ENCODE measurements at places on chromosomes 12 and 14.
A peak's percentile ranks its signal among the peaks of the same experiment; 100 is the strongest.

DNA sequence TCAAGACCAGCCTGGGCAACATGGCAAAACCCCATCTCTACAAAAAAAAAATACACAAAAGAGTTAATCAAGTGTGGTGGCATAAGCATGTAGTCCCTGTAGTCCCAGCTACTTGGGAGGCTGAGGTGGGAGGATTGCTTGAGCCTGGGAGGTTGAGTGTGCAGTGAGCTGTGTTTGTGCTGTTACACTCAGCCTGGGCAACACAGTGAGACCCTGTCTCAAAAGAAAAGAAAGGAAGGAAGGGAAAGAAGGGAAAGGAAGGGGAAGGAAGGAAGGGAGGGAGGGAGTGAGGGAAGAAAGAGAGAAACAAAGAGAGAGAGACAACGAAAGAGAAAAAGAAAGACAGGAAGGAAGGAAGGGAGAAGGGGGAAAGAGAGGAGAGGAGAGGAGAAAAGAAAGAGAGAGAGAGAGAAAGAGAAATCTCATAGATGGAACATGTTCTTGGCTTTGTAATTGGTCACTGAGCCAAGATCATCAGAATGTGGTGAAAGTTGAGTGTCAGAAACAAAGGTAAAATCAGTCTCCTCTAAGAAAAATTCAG lies 26.8 kb upstream of the NAP1L1 start:
- DNase-seq = no peak

- DNase-seq = peak; percentile 18
These were observed 58.6 kb downstream of the ZFP36L1 start for GRCh38 chr14:68734231-68734732.

GRCh38 chr12:101455685-101456084 lies 19.5 kb upstream of the SPIC start:
- no peak for DNase-seq

GRCh38 chr14:39302124-39302810 lies 68.6 kb downstream of the MIA2 start:
- DNase-seq = no peak

- peak; percentile 80 for DNase-seq
These were observed 90.1 kb downstream of the ADCK1 start for GRCh38 chr14:77889971-77890442.

GRCh38 chr14:88212691-88213090 lies 110.4 kb downstream of the KCNK10 start:
- DNase-seq = no peak

DNA sequence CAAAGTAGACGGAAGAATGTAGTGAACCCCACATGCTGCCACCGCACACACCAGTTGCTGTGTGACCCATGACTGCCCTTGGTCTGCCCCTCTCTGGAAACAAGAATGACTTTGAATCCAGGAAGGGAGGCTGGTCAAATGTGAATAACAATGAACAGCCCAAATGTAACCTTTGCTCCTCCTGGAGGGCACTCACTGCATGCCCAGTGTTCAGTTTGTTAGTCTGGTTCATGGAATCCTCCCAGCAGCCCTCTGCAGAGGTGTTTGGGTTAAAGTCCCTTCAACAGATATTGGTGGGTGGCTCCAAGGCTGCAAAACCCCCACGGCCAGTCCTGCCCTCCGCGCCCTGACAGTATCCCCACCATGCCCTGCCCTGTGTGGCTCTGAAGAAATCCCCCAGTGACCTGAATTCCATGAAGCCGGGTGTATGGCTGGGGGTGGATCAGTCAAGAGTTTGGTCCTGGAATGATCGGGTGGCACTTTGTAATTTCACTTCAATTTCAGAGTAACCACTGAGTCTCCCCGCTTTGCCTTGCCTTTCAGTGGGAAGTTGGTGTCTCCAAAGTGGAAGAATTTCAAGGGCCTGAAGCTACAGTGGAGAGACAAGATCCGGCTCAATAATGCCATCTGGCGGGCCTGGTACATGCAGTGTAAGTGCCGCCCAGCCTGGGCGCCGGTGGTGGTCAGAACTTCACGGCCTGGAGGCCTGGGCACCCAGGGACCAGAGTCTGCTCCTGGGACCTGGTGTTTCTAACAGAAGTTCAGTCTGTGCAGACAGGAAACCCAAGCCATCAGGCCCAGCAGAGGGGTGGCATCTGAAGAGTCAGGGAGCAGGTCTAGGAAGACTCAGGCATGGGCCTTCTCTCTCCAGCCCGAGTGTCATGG lies 47.1 kb downstream of the IL31 start:
- no peak for DNase-seq

DNA sequence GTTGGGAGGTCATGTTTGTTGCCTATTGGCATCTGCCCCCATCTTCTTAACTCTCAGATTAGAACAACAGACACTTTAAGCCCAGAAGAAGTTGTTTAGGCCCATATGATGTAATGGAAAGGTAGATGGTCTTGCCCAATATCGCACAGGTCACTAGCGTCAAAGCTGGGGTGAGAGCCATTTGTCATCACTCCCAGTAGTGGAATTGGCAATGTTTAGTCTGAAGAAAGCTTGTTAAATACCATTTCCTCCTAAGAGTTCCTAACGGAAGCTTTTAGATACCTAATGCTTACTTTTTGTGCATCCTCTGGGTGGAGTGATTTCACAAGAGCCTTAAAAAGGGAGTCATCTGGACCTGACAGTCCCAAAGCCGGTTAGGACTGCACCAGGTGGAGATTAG lies 125.4 kb downstream of the DACT1 start:
- no peak for DNase-seq

- peak; percentile 86 for DNase-seq
These were observed 84.0 kb downstream of the LRP6 start for GRCh38 chr12:12182703-12183365.

GRCh38 chr12:1574865-1575259 lies 19.5 kb downstream of the FBXL14 start:
- DNase-seq = no peak

DNA sequence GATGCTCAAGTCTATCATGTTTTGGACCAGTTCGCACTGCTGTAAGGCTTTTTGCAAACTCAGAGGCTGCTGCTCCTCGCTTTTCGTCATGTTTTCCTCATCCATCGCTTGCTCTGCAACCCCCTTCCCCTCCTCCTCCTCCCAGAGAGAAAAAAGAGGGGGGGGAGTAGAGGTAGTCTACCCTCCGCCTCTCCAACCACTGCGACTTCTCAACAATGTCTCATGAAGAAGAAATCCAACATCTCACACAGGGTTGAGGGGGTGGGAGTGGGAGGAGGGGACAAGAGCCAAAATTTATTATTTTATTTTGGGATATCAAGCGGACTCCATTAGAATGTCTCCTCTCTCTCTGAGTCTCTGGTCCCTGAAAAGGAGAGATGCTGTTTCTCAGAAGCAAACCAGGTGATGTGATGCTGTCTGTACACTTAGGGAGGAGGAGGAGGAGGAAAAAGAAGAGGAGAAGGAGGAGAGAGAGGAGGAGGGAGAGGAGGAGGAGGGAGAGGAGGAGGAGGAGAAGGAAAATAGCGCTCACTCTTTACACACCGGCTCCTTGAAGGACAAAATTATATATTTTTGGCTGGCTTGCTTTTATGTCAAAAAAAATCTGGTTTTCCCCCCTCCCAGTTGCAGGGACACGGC lies 520 bp downstream of the KSR2 start:
- DNase-seq = no peak

DNA sequence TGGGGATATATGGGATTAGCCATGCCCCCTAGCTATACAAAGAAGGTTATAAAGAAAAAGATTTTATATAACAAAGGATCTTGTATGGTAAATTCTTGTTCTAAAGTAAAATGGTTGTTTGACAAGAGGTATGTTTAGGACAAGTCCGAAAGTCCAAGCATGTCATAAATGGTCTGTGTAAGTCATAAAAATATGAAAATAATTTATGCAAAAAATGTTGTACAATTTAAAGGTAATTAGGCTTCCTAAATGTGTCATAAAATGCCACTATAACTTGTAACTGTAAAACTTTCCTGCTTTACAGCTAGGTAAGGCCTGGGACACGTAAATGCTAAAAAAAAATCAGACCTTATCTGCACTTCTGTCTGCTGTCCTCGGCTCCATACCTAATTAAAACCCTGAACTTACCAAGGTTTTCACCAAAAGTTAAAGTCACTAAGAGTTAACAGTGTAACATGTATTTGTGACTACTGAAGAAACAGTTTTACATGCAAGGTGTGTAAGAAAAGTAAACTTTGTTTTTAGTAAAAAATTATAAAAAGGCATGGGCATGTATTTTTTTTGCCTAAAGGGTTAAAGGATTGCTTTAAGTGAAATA lies 110.0 kb upstream of the RESF1 start:
- peak; percentile 9 for DNase-seq

GRCh38 chr14:33350366-33350990 lies 411.8 kb downstream of the NPAS3 start:
- DNase-seq = no peak

GRCh38 chr12:124916374-124917134 lies 2.1 kb upstream of the UBC start:
- peak; percentile 93 for DNase-seq

DNA sequence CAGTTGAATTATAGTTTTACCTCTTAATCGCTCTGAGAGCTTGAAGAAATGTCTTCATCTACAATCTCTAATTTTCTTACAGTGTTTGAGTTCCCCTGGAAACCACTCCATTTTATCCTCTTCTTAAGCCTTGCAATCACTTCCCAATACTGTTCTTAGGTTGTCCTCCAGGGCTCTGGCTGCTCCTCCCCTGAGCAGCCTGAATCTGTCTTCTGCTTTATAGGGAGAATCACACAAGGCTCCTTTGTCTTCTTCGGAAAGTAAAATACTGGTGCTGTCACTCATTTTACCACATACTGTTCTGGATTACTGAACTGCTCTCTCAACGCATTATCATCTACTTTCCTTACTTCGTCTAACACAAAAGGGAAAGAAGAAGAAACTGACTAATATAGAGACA lies 133.7 kb downstream of the MDGA2 start:
- DNase-seq = no peak

DNA sequence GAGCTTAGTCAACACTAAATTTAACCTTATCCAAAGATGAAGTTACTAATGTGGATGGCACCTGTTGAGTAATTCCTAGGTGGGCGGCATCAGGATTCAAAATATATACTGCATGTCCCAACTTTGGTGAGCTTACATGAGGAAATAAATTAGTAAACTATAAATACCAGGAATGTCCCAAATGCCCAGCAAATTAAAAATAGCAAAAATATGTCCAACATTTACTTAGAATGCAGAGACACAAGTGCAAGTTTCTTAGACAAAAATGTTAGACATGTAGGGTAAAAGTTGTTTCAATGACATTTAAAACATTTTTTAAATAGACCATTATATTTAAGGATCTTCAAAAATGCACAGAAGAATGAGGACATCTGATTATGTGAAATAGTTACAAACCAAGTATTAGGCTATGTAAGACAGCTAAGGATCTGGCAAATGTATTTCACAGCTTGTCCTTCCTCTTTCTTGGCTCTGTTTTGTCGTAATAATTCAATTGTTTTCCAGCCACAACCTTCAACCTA lies 115.9 kb downstream of the NAV3 start:
- DNase-seq = peak; percentile 19

GRCh38 chr12:91743704-91744321 lies 401.8 kb downstream of the BTG1 start:
- DNase-seq = no peak

DNA sequence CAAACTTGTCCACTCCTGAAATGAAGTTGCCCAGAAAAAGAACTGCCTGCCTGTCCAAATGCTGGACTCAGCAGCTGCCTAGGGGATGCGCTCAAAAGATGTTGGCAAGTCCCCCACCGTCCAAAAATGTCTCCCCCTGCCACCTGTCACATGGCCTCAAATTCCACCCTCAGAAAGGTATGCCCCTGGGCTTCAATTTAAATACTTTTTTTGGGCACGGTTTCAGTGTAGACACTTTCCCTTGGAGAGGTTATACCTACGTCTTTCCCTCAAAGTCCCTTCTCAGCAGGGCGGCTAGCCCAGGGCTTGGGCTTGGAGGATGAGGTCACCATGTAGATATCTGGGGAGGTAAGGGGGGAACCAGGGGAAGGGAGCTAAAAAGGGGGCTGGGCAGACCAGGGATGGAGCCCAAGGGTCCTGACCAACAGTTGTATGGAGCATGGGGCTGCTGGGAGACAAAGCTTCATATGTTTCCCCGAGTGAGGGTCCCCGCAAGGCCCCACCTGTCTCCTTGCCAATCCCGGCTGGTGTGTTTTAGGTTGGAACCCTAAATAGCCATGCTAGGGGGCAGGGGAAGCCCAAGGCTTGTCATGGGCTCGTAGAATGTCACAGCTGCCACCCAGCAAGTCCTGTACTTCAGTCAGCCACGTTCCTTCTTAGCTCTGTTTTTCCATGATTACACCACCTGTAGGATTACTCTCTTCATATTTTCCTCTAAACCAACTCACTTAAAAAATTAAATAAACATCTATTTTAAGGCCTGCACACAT lies 131.2 kb upstream of the TBX3 start:
- DNase-seq = no peak

DNA sequence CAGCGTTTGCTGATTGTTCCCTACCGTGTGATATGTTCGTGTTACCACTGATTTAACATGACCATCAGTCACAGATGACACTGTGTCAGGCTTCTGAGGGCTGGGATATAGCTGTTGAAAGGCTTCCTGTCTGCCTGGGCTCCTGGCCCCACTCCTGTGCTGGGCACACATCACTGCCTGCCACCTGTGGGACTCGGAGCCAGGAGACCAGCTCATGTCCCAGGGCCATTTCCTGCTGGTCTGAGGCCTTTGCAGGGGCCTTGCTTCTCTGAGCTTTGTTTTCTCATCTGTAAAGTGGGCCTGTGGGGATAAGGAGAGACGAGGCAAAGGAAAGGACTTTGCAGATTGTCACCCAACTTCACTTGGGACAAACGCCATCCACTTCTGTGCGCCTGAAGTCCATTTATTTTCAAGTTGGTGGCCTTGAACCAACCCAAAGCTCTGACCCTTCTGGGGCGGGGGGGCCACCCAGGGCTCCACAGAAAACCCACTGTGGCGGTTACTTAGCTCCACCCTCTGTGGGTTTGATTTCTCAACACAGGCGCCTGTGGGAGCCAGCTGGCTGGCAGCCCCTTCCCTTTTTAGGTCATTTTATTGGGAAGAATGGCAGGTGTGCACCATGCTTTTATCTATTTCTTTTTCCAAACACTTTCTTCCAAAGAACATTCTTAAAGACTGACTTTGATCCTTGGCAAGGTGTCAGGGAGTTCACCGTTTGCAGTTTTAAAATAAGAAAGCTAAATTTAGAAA lies 54.1 kb downstream of the BEGAIN start:
- DNase-seq = peak; percentile 30

DNA sequence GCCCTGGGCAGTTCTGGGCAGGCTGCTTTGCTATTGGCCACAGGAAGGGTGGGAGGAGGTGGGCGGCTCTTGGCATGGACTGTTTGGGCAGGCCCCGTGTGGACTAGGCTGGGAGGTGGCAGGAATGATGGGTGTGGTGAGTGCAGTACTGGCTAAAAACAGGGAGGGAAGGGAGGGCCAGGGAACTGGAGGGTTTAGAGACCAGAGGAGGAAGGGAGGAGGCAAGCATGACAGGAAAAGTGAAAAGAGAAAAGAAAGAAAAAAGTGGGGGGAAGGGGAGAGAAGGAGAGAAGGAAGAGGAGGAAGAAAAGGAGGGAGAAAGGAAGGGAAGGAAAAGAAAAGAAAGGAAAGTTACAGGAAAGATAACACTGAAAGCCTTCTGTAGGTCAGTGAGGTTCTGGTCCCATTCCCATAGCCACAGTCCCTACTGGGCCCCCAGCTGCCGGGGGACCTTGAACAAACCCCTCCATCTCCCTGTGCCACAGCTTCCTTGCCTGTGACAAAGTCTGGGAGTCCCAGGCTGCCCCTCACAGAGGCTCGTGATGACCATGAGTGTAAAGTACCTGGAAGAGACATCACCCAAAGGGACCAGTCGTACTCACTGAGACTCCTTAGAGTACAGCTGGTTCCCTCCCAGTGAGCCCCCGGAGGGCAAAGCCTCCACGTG lies 1.1 kb upstream of the C14orf132 start:
- no peak for DNase-seq
